ENCODE measurements at places on chromosomes 7 and 10.

GRCh38 chr7:1543826-1544177 is 12.2 kb downstream of the TMEM184A start:
- no peak for DNase-seq

DNA sequence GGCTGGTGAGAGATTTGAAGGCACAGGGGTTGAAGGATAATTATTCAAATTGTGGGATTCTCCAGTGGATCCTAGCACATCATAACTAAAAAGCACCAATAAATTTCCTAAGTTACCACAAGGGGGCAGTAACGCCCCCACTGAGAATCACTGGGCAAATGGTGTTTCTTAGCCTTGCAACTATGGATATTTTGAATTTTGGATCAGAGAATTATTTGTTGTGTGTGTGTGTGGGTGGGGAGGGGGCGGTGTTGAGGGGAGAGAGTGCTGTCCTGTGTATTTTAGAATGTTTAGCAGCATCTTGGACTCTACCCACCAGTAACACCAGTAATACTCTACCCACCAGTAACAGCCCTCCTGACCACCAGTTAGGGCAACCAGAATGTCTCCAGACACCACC is 63.3 kb upstream of the PRKG1 start:
- DNase-seq = no peak

GRCh38 chr7:141462958-141463357 is 88.3 kb upstream of the AGK start:
- DNase-seq = no peak

DNA sequence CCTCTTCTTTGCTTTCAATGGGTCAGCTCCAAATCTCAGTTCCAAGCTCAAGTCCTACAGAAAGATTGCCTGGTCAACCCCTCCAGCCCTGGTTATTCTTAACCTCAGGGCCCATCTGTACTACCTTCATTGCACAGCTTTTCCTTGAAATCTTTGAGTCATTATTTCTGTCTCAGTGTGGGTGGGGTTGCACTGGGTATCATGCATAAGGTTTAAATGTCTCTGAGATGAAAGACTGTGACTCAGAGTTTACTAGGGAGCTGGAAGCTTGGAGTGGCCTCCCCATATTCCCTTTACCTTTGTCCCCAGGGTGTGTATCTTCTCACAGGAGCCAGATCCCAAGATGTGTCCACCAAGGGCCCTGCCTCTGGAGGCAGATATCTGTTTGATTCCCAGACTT is 3.3 kb upstream of the OR6V1 start:
- no peak for DNase-seq

DNA sequence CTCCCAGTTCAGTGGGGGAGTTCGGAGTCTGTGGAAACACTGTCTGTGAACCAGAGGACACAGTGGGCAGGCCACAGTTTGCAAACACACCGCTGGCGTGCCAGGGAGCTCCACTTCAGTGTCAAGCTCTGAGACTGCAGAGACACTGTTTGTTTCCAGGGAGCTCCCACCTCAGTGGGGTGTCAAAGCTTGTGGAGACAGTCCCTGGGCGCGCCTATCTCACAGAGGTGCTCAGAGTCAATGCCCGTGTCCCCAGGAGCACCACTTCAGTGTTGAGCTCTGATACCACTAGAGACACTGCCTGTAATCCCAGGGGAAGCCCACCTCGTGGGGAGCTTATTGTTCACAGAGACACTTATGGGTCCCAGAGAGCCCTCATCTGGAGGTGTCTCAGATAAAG is 4.3 kb downstream of the MYO1G start:
- no peak for DNase-seq

- no peak for DNase-seq
Observed at GRCh38 chr7:23261843-23262452, 15.4 kb downstream of the GPNMB start.

All from AG04449 (cell line).